ENCODE measurements at places on chromosomes 16 and 17.

DNA sequence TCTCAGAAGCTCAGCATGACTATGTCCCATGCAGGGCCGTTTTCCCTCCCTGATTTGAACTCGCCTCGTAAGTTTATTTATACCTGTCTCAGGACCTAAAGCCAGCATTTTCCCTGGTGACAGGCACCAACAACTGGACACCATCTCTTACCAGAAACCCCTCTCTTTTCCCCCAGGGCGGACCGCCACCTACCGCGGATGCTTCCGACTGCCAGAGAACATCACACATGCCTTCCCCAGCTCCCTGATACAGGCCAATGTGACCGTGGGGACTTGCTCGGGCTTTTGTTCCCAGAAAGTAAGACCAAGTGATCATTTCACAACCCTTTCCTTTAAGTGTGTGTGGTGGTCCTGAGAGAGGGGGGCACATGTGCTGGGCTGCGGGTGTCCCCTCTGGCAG is 24.7 kb downstream of the WSCD1 start:
- no peak for DNase-seq

DNA sequence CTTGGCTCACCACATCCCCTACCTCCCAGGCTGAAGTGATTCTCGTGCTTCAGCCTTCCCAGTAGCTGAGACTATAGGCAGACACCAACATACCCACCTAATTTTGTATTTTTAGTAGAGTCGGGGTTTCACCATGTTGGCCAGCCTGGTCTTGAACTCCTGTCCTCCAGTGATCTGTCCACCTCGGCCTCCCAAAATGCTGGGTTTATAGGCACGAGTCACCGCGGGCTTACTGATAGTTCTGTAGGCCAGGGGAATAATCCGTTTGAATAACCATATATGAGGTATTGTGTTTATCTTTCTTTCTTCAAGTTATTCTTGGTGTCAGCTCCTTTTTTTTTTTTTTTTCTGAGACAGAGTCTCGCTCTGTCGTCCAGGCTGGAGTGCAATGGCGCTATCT is 7.7 kb downstream of the FAM234A start:
- DNase-seq: no peak

GRCh38 chr17:58728798-58729197 is 26.9 kb upstream of the PPM1E start:
- DNase-seq: no peak

- DNase-seq: no peak
Measured at GRCh38 chr17:8622191-8622590, 8.3 kb downstream of the MYH10 start.

DNA sequence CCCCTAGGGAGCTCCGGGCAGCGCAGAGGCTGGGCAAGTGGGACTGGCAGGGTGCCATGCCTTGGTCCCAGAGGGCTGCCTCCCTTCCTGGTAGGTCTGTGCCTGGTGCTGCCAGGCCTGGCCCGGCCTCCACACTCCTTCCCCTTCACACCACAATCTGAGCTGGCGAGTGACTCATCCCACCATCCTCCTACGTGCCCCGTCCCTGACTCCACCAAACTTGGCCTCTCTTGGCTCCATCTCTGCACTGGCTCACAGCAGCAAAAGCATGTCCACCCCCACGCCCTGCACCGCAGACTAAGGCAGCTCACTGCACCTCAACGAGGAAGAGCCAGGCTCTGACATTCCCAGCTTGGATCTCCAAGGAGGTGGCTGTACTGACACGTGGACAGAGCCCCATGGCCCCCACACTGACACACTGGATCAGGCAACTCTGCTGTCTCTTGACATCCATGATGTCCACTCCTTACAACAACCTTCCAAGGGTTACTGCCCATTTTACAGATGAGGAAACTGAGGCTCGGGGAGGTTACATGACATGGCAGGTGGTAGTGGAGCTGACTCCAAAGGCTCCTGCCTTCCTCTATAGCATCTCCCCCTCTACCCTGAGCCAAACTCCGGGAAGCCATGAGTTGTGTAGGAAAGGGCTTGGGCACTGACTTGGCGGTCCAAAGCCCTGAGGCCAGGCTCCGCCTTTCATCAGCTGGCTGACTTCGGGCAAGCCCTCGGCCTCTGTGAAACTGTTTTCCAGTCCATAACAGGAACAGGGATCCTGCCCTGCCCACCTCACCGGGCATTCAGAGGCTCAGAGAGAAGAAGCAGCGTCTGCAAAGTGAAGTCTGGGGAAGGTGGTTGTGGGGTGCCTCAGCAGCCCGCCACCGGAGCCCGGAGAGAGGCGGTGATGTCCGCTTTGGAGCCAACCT is 20.1 kb upstream of the KRT19 start:
- peak; percentile 34 for DNase-seq

DNA sequence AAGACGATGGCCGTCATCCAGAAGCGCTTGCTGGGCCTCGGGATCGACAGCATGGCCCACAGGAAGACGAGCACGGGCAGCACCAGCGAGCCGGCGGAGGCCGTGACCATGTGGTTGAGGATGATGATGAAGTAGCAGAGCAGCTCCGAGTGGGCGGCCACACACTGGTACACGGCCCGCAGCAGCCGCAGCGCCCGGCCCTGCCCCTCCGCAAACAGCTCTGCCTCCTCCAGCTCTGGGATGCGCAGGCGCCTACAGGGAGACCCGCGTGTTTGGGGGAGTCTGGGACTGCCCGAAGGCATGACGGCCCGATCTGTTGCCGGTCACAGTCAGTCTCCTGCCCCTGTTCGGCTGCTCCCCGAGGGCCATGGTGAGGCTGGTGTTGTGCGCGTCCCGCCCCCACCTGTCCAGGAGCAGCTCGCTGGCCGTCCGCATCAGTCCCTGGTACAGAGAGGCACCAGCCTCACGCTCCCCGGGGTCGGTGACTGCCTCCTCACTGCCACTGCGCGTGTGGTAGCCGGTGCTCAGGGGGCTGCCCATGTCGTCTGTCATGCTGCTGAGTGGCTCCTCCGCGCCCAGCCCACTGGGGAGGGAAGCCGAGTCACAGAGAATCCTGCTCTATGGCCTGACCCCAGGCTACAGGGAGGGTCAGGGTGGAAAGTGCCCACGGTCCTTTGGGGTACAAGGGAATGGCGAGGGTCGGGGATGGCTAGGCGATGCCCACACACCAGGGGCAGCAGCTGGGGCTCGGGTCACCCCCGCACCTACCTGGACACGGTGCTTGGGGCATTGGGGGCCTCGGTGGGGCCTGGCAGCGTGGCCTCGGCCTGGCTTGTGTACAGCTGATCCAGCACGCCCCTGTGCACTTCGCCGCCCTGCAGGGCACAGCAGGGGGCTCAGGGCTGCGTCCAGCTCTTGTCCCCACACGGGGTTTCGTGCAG is 15.8 kb downstream of the CTU2 start:
- DNase-seq: no peak

DNA sequence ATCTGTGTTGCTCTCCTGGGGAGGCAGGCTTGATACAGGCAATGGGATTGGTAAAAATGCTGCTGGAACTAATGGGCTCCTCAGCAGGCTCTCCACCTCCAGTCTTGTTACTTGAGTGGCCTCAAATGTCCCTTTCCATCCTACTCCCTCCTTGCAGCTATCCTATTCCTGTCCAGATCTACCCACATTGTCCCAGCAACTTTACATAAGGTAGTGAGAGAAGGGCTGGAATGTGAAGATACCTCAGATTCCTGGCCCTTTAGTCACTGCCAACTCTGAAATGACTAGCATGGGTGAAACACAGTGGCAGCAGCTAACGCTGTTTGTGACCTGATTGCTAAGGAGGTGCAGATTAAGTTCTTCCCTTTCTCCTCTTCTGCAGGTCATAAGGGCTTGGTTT is 210.1 kb upstream of the HS3ST4 start:
- no peak for DNase-seq

GRCh38 chr17:17727111-17727659 is 45.9 kb downstream of the RAI1 start:
- DNase-seq: no peak

DNA sequence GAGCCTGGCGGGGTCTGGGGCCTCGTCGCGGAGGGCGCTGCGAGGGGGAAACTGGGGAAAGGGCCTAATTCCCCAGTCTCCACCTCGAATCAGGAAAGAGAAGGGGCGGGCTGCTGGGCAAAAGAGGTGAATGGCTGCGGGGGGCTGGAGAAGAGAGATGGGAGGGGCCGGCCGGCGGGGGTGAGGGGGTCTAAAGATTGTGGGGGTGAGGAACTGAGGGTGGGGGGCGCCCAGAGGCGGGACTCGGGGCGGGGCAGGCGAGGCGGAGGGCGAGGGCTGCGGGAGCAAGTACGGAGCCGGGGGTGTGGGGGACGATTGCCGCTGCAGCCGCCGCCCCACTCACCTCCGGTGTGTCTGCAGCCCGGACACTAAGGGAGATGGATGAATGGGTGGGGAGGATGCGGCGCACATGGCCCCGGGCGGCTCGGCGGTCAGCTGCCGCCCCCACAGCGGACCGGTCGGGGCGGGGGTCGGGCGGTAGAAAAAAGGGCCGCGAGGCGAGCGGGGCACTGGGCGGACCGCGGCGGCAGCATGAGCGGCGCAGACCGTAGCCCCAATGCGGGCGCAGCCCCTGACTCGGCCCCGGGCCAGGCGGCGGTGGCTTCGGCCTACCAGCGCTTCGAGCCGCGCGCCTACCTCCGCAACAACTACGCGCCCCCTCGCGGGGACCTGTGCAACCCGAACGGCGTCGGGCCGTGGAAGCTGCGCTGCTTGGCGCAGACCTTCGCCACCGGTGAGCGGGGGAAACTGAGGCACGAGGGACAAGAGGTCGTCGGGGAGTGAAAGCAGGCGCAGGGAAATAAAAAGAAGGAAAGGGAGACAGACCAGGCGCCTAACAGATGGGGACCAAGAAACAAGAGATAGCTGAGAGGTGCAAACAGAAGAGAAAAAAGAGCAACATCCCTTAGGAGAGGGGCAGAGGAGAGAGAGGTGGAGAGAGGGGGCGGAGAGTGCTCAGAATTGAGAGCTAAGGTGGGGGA is at the start of gene PNMT:
TSS of gene PNMT (plus strand) at position 509 of the 980 bp plus-strand sequence. CDS start at position 532, 23 bp downstream.
- peak; percentile 49 for DNase-seq

DNA sequence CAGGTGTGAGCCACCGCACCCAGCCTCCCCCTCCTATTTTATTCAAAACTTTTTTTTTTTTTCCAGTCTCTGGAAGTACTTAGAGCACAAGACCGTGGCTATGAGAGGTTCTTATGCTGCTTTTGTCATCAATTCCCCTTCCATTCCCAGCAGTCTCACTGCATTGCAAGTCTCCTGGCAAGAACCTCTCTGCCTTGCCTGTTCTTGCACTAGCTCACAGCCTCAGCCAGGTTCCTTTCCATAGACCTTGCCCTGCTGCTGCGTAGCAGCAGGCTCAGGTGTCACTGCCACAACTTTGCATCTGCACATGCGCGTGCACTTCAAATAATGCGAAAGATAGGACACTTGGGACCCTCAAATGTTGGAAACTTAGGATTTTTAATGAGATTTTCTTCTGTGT is 15.6 kb downstream of the ATP6V0A1 start:
- no peak for DNase-seq

DNA sequence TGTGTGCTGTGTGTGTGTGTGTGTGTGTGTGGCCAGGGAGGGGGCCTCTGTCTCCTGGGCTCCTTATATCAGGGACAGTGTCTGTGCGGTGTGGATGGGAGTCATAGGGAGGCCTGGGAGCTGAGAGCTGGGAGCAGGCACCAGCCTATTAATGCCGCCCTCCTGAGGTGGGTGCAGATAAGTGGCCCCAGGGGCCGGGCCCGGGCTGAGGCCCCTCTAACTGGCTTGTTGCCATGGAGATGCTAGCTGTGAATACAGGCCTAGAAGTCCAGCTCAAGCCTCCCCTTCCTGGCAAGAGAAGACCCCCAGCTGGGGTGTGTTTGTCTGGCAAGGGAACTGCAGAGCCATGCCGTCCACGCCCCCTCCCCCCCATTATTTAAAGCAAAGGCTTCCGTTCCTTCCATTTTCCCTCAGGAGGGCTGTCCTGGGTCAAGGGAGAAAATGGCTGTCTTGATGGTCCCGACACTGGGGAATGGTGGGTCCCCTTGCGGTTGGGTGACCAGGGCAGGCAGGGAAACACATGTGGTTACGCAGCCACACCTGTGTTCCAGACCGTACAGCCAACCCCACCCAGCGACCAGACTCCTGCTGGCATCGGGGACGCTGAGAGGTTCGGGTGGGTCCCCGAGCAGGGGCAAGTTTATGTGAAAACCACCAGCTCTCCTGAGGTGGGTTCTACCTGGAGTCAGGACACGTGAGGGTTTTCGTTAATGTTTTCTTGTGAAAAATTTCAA is 141.1 kb downstream of the MRM1 start:
- DNase-seq: no peak

DNA sequence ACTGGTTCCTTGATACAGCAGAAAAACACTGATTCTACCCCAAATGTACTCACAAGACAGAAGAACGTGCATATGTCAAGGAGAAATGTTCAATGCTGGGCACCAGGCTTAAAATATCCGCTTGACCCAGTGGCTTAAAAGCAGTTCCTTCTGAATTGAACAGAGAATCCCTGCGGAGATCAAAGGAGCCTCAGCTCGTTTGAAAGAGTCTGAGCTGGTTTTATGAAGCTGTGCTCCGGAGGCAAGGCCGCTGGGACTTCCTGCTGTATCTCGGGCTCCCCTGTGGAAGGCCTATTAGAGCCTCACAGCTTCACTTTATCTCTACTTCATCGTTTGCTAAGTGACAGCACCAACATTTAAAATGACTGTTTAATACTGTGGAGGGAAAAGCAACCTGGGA is 2.2 kb downstream of the LMF1 start:
- no peak for DNase-seq

GRCh38 chr17:48555258-48556228 is 10.6 kb upstream of the HOXB2 start:
- no peak for DNase-seq

DNA sequence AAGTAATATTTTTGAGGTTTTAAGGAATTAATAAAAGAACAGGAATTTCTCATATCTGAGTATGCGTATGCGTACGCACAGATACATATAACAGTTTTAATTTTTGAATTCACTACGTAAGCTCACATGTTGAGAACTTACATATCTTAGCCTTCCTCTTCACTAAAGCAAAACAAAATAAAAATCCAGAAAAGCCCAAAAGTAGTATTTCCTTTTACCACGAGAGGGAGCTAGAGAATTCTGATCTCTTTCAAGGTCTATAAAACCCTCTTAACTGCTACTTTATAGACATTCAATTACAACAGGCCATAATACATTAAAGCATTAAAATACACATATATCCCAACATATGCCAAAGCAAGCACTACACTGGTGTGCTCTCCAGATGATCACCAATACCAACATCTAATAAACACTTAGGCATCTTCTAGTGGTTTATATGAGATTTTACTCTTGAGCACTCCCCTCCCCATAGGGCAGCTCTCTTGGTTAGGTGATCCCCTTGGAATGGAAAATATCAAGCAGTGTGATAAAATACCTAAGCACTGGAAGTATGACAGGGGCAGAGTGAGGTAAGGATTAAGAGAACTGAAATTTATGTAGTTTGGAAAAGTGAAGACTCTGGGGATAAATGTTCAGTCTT is 94.0 kb downstream of the SKAP1 start:
- no peak for DNase-seq

All from activated naive CD8-positive, alpha-beta T cell treated with anti-CD3 and anti-CD28 coated beads, Interleukin-2, amount 50 U/mL, for 16 hours (primary cell).